ENCODE measurements at places on chromosomes 4 and X.
A peak's percentile ranks its signal among the peaks of the same experiment; 100 is the strongest.

- no peak for DNase-seq
Observed at GRCh38 chr4:110211007-110211769, 12.8 kb upstream of the ELOVL6 start.

DNA sequence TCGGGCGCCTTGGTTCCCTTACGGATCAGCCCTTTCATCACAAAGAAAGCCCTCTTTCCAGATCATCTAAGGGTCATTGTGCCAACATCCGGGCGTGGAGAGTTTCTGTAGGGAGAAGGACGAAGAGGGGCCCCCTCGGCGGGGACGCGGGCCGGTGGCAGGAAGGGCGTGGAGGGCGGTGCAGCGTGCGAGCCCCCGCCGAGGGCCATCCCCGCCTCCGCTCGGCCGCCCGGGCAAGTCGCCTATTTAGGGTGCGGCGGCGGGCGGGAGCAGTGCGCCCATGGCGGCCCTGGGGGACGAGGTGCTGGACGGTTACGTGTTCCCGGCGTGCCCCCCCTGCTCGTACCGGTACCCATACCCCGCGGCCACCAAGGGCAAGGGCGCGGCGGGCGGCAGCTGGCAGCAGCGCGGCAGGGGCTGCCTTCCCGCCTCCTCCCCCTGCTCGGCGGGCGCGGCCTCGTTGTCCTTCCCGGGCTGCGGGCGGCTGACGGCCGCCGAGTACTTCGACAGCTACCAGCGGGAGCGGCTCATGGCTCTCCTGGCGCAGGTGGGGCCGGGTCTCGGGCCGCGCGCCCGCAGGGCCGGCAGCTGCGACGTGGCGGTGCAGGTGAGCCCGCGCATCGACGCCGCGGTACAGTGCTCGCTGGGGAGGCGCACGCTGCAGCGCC, at the start of gene ZAR1:
Gene ZAR1, plus strand, starts transcription at position 241 of the 668 bp plus-strand sequence. Its CDS starts 40 bp downstream, at position 281.
- peak; percentile 46 for DNase-seq

DNA sequence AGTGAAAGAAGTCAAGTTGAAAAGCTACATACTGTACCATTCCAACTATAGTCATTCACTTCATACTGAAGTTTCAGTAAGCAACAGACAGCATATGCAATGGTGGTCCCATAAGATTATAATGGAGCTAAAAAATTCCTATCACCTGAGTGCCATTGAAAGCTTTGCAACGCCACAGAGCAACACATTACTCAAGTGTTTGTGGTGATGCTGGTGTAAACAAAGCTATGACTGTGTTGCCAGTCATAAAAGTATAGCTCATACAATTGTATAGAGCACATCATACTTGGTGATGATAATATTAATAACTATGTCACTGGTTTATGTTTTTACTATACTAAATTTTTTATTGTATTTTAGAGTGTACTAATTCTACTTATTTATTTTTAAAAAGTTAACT, 78.9 kb downstream of the NAF1 start:
- DNase-seq: no peak

DNA sequence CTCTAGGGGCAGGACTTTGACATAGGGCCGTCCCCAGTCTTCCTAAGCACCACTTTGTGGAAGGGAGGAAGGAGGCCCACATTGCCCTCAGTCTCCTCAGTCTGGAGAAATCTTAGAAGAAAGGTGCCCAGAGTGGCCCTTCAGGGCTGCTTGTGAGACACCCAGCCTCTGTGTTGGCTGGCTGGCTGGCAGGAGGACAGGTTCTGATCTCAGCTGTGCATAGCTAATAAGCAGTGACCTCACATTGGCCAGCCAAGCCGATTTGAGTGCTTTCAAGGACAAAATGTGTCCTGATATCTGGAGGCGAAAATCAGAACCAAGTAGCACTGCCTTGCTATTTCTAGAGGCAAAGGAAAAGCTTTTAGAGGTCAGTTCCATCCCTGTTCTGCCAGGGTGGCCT, 211.5 kb downstream of the BCOR start:
- DNase-seq: no peak

- DNase-seq: no peak
Observed at GRCh38 chr4:133929531-133930239, 271.9 kb downstream of the PABPC4L start.

DNA sequence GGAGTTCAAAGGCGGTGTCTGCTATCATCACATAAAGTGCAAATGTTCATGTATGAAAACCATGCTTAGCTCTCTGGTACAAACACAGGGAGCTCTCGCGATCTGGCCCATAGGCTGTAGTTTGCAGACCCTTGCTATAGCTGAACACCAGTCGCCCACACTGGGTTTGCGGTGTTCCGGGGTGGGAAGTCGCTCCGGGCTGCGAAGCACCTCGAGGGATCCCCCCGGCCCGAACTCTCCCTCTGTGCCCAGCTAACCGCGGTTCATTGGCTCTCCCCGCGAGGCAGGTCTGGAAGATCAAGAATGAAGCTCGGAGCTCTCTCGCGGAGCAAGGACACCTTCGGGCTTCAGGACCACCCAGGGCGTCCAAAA, 341 bp upstream of the PRPS2 start:
- no peak for DNase-seq

GRCh38 chr4:121551881-121552280, 144.9 kb downstream of the ANXA5 start:
- no peak for DNase-seq

- no peak for DNase-seq
Observed at GRCh38 chr4:186137196-186137794, 32.8 kb downstream of the FAM149A start.

- DNase-seq: no peak
Observed at GRCh38 chr4:164780839-164781238, 26.9 kb downstream of the SMIM31 start.

DNA sequence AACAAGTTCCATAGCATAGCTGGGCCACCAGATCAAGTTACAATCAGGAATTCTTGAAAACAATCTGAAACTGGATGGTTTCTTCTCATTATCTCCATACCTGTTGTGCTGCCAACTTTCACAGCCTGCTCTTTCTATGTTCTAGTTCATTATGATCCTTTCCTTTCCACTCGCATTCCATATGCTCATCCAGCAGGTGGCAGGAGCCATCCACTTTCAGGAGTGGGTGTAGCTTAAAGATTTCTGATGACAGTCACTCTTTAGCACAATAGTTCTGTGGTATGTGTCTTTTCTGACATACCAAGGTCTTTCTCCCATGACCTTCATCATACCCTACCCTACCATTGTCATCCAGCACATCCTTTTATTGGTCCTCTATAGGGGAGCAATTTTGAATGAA, 46.4 kb downstream of the PAGE2 start:
- DNase-seq: peak; percentile 24

- no peak for DNase-seq
Observed at GRCh38 chr4:168656055-168656660, 159.3 kb downstream of the PALLD start.

- peak; percentile 38 for DNase-seq
Observed at GRCh38 chr4:166252487-166253402, 379.7 kb downstream of the TLL1 start.

Measured in WTC11 (cell line).